ENCODE measurements at places on chromosomes 3 and 15.

- H3K4me3 ChIP-seq = no peak overlapping the region
- H3K36me3 ChIP-seq = peaks cover 27% of the 10 kb centered on the region
- H3K27me3 ChIP-seq = peaks cover 7% of the 10 kb centered on the region
- H3K27ac ChIP-seq = no peak overlapping the region
Observed at GRCh38 chr3:52400275-52400793, 44.6 kb downstream of the SEMA3G start.

- peaks cover 11% of the 10 kb centered on the region for H3K36me3 ChIP-seq
- peak overlapping the region; percentile 97 for H3K27ac ChIP-seq
- peaks cover 49% of the 10 kb centered on the region for H3K4me1 ChIP-seq
- no peak for DNase-seq
Observed at GRCh38 chr15:78023865-78024518, 53.5 kb downstream of the TBC1D2B start.

DNA sequence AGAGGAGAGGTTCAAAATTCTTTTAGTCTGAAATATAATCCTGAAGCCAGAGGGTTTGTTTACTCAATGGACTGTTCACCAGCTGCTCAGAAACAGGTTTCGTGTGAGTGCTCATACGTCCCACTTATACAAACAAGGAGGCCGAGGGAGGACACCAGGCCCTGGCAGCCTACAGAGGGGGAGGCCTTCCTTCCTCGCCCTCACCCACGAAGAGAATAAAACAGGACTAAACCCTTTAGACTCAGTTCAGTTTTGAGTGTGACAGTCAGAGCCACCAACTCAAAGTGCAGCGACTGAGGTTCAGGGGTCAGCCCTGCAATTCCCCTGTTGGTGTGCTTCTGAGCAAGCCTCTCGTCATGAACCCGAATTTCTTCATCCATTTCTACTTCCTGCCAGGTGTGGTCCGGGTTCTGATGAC is 17.3 kb downstream of the FAM174B start:
- peaks cover 55% of the 10 kb centered on the region for H3K4me1 ChIP-seq
- DNase-seq = no peak
- peak overlapping the region; percentile 27 for H3K4me3 ChIP-seq
- no peaks in the 10 kb centered on the region for H3K27me3 ChIP-seq

- H3K4me3 ChIP-seq = no peak overlapping the region
- H3K4me1 ChIP-seq = peaks cover 17% of the 10 kb centered on the region
- H3K36me3 ChIP-seq = peaks cover 6% of the 10 kb centered on the region
- H3K27me3 ChIP-seq = peaks cover 3% of the 10 kb centered on the region
Observed at GRCh38 chr3:149375501-149376196, 1.8 kb downstream of the TM4SF1 start.

GRCh38 chr3:50708620-50709019 is 33.9 kb downstream of the DOCK3 start:
- no peaks in the 10 kb centered on the region for H3K36me3 ChIP-seq
- no peak for DNase-seq
- no peaks in the 10 kb centered on the region for H3K27me3 ChIP-seq
- H3K27ac ChIP-seq = no peak overlapping the region
